ENCODE measurements at places on chromosomes 4 and X.

- DNase-seq = no peak
Observed at GRCh38 chr4:123409334-123409733, 12.7 kb downstream of the SPRY1 start.

GRCh38 chr4:37710491-37710890 lies 24.3 kb upstream of the RELL1 start:
- no peak for DNase-seq

DNA sequence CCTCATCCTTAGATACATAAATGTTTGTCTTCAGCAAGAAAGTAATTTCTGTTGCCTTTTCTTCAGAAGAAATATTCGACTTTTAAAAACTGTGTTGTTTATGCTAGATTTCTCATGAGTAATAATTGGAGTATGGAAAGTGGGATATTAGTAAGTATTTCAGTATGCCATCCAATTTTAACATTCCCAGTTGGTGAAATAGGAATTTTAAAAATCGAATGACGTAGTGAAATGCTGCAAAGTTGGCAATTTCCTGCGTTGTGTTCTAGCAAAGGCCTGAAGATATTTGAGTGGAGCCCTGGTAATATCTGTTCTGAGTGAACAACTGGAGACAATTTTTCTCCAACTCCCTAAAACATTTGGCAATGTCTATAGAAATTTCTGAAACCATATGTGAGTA lies 190.1 kb downstream of the ZNF330 start:
- DNase-seq = no peak

GRCh38 chr4:8409264-8410065 lies 31.1 kb downstream of the ACOX3 start:
- DNase-seq = no peak

DNA sequence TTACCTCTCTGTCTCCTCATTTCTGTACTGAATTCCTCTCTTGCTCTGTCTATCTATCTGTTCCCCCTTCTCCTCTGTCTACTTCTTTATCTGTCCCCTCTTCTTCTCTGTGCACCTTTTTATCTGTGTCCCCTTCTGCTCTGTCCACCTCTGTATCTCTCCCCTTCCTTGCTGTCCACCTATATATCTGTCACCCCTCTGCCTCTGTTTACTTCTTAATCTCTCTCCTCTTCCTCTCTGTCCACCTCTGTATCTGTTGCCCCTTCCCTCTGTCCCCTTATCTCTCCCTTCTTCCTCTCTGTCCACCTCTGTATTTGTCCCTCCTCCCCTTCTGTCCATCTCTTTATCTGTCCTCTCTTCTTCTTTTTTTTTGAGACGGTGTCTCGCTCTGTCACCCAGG lies 8.9 kb downstream of the CCDC22 start:
- DNase-seq = no peak

- no peak for DNase-seq
Observed at GRCh38 chrX:18702362-18703195, 4.9 kb upstream of the PPEF1 start.

- DNase-seq = no peak
Observed at GRCh38 chrX:38365954-38366353, 13.6 kb downstream of the OTC start.

GRCh38 chr4:78938868-78939666 lies at the start of gene PAQR3:
Gene PAQR3 (minus strand): TSS chr4:78939438. CDS start chr4:78939224, 214 bp downstream.
- DNase-seq = peak; percentile 82

DNA sequence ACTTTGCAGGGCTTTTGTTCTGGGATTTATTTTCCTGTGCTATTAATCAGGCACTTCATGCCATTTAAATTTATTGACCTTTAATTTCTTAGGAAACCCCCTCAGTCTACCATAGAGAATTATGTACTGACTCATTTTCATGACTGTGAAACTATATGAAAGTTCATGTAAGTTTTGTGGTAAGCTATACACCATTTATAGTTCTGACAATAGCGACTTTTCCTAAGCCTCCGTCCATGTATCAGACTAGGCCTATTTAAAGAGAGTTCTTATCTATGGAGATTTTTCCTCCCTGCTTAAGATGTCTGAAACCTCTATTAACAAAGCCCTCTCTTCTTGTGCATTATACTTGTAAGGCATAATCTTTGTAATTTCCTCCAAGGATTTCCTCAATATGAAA lies 111.6 kb downstream of the AFF2 start:
- no peak for DNase-seq

GRCh38 chrX:21907260-21907659 lies 33.2 kb upstream of the SMS start:
- DNase-seq = no peak

DNA sequence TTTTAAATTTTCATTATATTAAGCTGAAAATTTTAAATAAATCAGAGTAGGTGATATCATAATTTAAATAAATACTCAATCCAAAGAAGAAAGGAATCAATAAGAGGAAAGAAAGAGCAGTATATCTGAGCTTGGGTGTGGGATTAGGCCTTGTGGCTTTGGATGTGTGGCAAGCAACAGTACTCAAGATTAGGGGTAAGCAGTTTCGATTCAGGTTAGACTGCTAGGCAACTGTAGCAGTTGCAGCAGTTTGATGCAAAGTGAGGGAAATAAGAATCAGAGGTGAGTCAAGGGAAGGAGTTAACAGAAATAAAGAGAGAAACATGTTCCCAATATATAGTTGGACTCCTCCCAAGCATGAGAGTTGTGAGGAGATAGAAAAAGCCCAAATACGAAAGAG lies 599.6 kb upstream of the KLHL4 start:
- DNase-seq = no peak

- no peak for DNase-seq
Observed at GRCh38 chr4:11548597-11549082, 119.9 kb upstream of the HS3ST1 start.

DNA sequence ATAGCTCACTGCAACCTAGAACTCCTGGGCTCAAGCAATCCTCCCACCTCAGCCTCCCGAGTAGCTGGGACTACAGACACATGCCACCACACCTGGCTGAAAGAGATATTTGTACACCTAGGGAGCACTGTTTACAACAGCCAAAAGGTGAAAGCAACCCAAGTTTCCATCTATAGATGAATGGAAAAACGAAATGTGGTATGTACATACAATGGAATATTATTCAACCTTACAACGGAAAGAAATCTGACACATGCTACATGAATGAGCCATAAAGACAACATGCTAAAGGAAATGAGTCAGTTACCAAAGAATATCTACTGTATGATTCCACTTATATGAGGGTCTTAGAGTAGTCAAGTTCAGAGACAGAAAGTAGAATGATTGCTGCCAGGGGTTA lies 52.2 kb downstream of the ABCG2 start:
- no peak for DNase-seq

GRCh38 chrX:29477878-29478277 lies 737.5 kb upstream of the MAGEB2 start:
- no peak for DNase-seq

- no peak for DNase-seq
Observed at GRCh38 chrX:38124000-38124399, 96.7 kb downstream of the SRPX start.

DNA sequence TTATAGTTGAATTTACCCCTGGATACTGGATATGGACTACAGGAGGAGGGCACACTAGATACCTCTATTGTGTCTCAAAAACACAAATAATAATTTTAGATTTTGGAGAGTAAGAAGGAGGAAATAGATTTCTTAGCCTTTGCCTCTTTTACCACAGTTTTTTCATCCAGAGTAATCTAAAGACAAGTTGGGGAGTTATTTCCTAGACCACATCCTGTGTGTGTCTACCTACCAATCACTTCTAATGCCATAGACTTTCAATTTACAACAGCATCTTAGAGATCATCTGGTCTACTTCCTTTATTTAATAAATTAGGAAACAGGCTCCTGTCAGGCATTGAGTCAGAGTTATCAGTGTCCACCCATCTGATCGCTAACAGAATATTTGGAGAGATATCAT lies 191.5 kb downstream of the EDA start:
- DNase-seq = no peak

- no peak for DNase-seq
Observed at GRCh38 chr4:144213371-144213770, 72.9 kb upstream of the GYPA start.

DNA sequence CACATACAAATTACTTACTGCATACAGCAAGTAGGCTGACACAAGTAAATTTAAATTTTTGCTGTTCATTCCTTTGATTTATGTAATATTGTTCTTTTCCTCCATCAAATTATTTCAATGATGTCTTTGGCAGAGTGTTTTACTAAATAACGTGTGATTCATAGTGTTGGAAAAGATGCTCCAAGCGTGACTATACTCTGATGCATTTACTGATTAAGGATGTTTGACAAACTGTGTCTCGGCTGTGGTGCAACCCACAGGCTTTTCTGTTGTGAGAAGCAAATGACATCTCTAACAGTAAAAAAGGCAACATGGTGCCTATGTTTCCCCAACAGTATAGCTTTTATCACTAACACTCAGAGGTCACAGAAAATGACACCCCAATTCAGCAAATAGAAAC lies 540.9 kb downstream of the PPP4R3C start:
- no peak for DNase-seq

DNA sequence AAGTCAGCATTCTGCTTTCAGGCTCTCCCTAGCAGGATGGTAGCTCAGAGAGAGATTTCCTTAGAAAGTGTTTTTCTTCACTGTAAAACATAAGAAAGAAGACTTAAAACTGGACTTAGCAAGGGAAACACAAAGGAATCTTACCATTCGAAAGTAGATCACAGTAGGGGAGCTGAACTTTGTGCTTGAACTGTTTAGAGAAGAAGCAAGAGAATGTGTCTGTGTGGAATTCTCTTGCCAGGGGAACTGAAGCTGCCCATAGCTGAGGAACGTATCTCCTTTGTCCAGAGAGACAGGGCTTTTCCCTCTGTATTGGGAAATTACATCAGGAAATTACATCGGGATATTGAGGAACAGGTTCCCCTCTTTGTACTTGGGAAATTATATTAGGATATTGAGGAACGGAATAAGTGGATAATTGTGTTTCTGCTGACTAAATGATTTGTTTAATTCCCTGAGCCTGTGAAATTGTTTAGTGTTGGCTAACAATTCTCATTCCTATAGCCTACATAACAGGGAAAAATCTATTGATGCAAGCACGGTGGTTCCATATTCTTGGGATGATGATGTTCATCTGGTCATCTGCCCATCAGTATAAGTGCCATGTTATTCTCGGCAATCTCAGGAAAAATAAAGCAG lies 21.2 kb downstream of the SRD5A3 start:
- DNase-seq = no peak

DNA sequence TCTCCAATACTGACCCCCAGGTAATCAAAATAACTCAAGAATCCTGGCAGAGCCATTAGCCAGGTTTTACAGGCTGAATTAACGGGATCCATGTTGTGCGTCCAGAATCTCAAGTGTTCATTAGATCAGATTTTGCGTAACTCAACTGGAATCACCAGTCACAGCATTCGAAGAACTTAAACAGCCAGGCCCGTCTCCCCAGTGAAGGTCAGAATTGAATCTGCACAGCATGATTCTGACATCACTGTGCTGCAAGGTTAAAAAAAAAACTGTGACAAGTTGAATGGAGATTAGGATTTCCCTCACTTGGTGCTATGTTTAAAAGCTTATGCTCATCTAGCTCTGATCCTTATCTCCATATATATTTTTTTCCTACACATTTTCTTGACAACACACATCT lies 96.1 kb downstream of the ANOS1 start:
- DNase-seq = no peak

DNA sequence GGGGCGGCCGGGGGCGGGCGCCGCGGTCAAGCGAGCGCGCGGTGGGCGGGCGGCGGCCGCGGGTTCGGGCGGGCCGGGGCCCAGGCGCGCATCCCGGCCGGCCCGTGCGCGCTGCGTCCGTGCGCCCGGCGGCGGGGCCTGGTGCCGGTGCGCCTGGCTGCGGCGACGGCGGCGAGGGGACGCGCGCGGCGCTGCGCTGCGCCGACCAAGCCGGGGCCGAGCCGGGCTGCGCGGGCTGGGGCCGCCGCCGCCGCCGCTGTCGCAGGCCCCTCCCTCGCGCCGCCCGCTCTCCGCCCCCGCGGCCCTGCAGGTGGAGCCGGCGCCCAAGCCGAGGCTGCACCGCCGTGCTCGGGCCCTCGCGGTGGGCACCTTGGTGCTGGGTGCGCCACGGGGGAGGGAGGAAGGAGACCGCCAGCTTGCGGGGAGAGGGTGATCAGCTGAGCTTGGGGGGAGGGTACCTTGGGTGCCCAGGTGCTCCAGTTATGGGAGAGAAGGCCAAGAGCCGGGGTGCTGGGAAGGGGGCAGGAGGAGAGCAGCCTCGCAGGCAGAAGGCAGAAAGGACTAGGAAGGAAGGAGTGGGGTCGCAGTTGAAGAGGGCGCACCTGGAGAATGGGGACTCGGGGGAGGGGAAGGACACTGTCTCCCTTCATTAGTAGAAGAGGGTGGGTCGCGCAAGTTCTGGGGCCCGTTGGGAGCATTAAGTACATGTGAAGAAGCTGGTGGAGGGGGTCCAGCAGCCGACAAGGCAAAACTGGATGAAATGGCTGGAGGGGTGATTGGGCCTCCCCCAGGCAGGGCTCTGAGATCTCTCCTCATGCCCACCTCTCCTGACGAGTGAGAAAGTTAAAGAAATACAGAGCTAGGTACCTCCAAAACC lies at the start of gene PPP2R2C:
Gene PPP2R2C (minus strand): TSS at position 228 of the 877 bp plus-strand sequence. CDS start 385 bp downstream, outside the sequence.
- no peak for DNase-seq

DNA sequence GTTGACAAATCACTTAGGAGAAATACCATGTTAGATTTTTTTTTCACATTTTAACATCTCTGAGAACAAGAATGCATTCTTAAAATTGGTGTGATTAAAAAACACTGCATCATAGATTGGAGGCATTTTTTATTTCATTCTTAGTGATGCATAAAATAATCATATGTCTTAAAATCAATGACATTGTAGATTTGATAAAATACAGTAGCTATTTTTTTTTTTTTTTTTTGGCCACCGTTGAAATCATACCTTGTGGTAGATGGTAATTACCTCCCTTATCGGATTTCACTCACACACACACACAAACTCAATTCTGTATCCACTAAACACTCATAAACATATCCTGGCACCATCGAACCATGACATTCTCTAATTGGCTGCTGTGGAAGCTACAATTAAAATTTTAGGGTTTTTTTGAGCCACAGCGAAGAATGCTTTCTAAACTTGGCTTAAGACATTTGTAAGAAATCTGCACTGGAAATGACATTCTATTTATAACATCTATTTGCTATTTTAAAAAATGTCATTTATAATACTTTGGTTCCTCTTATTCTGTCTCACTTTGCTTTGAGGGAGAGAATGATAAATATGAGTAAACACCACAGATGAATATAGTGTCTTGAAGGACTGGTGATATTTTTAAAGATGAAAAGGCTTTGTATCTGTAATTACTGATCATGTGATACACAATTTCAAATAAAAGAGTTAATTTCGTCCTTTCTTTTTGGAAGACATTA lies 60.1 kb downstream of the CCSER1 start:
- DNase-seq = peak; percentile 82

GRCh38 chrX:2955281-2955680 lies 26.1 kb upstream of the ARSD start:
- DNase-seq = no peak
